Fibroblast of skin of right biceps (primary cell): ENCODE measurements at places on chromosomes 11 and 22.

DNA sequence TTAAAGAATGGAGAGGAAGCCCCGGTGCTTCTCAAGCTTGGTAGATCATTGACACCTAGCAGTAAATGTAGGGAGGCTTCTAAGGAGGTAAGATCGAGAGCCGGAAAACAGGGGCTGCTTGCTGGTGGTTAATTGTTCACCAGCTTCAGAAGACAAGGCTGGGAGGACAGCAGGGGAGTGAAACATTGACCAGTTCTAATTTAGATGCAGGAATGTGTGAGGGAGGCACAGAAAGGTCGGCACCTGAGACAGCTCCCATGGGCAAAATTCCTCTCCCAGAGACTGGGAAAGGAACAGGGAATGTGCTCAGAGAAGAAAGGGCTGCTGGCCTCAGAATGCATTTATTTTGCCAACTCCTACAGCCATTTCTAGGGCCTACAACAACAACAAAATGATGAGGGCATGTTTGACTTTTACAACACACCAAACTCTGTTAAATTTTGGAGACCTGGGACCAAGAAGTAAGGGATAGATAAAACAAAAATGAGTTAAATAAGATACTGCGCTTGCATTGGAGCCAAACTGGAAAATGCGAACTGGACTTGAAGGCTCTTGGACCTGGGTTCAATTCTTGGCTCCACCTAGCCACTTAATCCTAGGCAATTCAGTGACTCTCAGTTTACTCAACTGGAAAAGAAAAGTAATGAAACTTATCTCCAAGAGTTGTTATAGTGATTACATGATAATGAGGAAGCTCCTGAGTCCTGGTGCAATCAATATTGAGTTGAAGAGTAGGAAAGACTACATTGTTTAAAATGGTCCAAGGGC, 31.0 kb downstream of the FZD4 start:
- peak; percentile 34 for DNase-seq

DNA sequence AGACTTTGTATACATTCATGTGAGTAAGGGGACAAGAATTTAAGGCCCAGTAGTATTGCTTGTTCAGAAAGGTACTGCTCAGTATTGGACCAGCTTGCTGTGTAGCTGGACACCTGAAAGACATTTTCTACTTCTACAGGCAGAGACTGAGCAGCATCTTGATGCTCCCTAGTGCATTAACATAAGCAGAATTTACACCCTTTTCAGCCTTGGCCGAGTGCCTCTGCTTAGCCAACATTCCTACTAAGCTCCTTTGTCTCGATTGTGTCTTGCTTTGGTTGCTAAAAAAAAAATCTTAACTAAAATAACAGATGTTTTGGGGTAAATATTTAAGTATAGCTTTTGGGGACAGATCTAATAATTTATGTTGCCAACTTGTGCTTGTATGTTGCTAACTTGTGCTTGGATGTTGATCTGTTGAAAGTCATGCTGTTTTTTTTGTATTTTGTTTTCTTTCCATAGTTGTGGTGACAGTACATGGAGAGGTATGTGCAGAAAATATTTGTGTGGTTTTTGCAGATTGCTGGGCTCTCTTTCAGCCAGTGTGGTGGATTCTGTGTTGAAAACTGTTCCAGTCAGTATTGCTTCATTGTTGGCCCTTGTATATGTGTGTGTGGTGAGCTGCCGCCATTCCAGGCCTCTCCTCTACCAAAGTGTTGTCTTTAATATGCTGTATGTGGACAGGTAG, 3.7 kb downstream of the PTS start:
- DNase-seq, result peak; percentile 82

DNA sequence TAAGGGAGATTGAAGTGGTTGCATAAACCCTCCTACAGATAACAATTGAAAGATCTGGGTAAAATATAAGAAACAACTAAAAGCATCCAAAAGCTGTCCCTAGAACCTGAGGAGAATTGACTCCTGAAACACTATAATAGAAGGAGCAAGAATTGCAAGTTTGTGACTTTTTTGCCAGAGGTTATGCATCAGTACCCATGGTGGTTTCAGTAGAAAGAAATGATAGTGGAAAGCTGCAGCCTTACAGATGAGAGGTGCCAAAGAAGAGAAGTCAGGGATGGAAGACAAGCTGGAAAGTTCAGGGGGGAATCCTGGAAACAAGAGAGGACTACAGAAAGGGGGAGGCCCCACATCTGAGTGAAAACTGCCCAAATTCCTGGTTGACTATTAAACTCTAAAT, 80.7 kb downstream of the PACS1 start:
- DNase-seq, result no peak

- peak; percentile 16 for DNase-seq
Observed at GRCh38 chr11:106917973-106918372, 100.3 kb downstream of the GUCY1A2 start.

- DNase-seq, result no peak
Observed at GRCh38 chr11:85755285-85755684, 55.7 kb downstream of the SYTL2 start.

DNA sequence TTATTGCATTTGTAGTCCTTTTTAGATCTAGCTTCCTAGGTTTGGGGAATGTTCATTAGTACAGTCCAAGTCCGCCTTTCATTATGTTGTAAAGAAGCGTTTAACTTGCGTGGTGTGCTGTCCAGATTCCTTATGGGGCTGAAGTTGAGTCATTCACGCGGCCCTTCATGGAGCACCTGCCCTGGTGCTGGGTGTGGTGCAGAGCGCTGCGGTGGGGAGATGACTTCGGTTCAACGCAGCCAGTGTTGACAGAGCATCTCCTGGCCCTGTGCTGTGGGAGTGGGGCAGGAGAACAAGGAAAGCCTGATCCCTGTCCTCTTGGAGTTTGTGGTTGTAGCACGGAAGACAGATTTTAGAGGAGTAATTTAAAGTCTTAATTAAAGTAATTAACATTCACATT, 152.0 kb downstream of the TBC1D22A start:
- DNase-seq, result no peak

GRCh38 chr22:44127356-44127755, 53.4 kb upstream of the PARVG start:
- no peak for DNase-seq

DNA sequence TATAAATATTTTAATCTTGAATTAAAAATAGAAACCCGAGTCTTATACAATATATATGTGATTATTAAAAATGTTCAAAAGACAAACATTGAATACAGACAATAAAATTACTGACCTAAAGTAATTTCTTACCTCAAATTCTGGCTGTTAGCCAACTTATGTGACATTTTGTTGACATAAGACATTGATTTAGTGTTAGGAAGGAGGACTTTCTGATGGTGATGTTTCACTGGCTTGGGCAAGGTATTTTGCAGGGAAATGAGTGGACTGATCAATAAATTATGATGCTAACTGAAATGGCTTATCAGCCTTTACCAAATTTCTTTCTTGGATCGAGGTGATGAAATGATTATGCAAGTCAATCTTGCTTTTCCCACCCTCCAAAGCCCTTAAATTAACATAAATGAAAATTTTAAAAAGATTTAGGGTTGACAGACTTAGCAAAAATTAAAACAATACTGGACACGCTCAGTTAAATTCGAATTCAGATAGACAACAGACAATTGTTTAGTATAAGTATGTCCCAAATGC, 33.2 kb upstream of the FZD4 start:
- no peak for DNase-seq

GRCh38 chr22:38406617-38407016, 48.4 kb downstream of the KCNJ4 start:
- DNase-seq, result no peak

- no peak for DNase-seq
Observed at GRCh38 chr11:47212938-47213337, 1.8 kb upstream of the DDB2 start.

- no peak for DNase-seq
Observed at GRCh38 chr11:134530636-134531326, 118.7 kb upstream of the B3GAT1 start.

GRCh38 chr11:56905936-56906335, 82.8 kb upstream of the OR5AK2 start:
- DNase-seq, result no peak

DNA sequence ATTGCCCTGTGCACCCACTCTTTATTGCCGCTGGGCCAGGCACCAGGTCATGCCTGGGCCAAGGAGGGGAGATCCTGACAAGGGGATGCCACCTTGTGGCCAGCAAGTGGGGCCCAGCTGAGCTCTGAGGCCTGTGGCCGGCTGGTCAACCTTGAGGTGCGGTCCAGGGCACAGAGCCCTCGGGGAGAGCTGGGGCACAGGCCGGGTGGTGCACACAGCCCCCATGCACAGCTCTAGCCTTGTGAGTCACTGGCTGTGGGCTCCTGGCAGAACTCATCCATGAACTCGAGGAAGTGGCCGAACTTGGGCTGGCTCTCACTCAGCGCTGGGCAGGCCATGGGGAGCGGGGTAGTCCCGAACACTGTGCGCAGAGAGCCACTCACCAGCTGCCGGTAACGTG, 94.3 kb downstream of the RNF169 start:
- no peak for DNase-seq

DNA sequence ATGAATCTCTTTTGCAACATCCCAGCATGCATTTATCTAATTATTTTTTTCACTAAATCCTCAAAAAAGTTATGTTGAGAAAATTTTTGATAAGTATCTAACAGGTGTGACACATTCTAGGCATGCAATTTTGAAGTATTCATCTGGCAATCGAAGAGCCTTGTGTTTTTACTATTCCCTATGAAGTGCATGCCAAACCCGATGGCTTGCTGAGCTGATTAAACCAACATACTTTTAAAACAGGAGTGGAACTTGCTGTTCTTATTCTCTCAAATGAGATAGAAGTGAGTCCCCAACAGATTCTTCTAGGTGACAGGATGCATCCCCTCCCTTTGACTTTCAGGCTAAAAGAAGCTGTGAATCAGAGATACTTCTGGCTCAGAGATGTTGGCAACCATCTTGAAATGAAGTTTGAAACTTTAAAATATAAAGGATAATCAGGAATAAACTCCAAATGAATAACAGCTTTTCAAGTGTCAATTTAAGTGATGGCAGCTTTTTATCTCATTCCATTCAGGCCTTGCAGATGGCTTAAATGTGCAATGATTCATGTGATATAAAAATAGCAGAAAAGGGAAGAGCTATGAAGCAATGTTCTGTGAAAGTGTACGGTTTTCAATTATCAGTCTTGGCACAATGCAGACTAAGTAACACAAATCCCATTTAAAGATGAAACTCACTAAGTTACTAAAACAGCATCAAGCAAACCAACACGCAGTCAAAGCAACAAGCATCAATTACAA, 67.7 kb downstream of the APOL5 start:
- DNase-seq, result peak; percentile 72

- DNase-seq, result no peak
Observed at GRCh38 chr11:117618302-117618981, 178.6 kb downstream of the DSCAML1 start.

- no peak for DNase-seq
Observed at GRCh38 chr11:75873417-75874221, 58.6 kb downstream of the UVRAG start.

- no peak for DNase-seq
Observed at GRCh38 chr11:70574725-70575347, 176.5 kb downstream of the CTTN start.

DNA sequence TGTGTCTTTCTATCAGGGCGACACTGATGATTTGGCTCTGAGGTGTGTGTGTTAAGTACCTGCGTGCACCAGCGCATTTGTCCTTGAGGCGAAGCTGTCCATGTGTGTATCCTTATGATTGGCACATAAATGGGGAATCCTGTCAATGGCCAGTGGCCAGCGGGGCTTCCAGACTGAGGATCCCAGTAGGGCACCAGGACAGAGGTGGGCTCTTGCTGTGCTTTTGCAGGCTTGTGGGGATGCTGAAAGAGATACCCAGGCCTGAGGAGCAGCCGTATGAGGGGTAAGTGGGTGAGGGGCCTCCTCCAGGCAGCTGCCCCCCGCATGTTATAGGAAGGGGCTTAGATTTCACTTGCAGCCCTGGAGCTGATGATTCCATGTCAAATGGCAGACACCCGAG, 156.8 kb downstream of the ST3GAL4 start:
- no peak for DNase-seq

- no peak for DNase-seq
Observed at GRCh38 chr22:17201285-17201945, 17.8 kb downstream of the ADA2 start.

- DNase-seq, result no peak
Observed at GRCh38 chr11:64843686-64844329, 645 bp downstream of the CDC42BPG start.

DNA sequence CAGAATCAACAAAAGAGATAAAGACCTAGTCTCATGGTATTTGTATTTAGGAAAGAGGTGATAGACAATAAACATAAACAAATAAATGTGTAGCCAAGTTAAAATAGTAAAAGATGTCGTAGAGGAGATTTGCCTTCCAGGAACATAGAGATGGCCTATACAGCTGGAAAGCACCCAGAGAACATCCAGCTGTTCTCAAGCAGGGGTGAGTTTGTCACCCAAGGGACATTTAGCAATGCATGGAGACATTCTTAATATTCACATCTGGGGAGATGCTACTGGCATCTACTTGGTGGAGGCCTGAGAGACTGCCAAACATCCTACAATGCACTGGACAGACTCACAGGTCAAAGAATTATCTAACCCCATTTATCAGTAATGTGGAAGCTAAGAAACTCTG, 88.3 kb downstream of the C11orf87 start:
- DNase-seq, result no peak

DNA sequence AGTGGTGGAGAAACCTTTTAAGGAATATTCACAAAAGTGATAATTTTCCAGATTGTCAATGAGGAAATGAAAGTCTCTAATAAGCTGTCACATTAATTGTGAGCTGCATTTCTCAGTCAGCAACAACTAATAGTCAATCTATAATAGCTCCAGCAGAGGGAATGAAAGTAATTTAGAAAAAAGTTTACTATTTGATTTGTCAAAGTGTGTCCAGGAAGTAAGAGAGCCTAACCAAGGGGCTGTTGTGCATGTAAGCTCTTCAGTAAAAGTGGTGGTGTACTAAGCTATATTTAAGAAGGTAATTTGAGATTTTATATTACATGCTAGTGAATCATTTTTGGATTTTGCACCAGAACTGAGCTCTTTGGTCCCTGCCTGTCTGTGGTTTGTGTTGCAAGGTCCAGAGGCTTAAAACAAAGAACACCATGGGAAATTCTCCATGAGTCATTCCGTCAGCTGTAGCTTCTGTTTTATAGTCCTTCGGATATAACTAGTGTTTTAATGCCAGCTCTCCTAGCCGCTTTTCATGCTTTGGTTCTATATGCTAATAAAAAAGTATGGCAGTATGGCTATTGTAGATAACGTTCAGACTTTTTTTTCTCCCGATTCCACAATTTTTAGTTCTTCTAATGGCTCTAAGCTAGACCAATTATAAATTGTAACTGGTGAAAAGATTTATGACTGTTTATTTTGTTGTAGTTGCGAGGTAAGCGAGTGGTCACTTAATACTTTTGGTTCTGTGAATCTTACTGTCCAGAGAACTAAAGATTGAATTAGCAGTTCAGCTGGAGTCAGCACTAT, 64.6 kb downstream of the ARHGEF12 start:
- peak; percentile 98 for DNase-seq

DNA sequence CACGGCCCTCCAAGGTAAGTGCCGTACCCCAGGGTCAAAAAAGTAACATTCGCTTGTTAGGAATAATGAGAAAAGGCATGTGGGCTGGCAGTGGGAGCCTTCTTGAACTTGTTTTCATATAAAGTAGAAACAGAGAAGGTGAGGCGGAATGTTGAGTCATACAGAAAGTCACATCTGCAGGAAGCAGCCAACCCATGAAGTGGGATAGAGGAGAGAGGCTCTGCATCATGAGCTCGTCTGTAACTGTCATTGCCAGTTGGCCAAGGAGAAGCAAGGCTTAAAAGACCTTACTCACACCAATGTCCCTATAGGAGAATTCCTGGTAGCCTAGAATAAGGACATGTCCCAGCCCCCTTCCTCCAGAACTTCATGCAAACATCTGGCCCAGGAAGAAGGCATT, 253.3 kb downstream of the BUD13 start:
- DNase-seq, result no peak
